ENCODE measurements at places on chromosomes 2 and 18. TPM values are rescaled to one million over a fixed set of nuclear protein-coding genes. Genes with fewer than 3 reads are reported as not detected.

DNA sequence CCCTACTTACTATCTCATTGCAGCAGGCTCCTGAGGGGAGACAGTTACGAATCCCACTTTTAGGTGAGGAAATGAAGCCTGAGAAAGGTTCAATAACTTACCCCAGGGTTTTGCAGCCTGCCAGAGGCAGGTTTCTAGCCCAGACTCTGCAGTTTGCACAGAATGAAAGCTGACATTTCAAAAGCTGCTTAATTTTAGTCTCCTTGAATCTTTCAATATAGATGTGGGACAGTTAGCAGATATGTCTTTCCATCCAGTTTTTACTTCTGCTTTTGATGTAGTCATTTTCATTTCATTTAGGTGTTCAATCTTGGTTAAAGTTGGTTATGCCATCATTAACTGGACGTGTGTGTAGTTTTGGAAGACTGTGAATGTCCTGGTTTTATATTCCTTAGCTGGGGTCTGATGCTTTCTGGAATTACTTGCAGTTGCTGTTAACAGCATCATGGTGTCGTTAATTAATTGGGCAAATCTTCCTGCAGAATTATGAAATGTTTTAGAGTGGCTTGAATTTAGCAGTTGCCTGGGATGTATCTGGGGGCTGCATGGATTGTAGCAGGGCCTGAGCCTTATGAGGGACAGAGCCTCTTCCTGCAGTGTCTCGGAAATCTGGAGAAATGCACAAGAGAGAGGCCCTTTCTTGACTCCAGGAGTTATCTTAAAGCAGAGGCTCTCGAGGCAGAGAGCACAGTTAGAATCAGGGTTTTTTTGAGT lies 100.8 kb downstream of the ZNF532 start:
- no peak for DNase-seq

GRCh38 chr18:389658-390357 lies 110.7 kb downstream of the COLEC12 start:
- no peak for DNase-seq

GRCh38 chr2:66576561-66577320 lies 141.8 kb downstream of the MEIS1 start:
- peak; percentile 67 for DNase-seq

DNA sequence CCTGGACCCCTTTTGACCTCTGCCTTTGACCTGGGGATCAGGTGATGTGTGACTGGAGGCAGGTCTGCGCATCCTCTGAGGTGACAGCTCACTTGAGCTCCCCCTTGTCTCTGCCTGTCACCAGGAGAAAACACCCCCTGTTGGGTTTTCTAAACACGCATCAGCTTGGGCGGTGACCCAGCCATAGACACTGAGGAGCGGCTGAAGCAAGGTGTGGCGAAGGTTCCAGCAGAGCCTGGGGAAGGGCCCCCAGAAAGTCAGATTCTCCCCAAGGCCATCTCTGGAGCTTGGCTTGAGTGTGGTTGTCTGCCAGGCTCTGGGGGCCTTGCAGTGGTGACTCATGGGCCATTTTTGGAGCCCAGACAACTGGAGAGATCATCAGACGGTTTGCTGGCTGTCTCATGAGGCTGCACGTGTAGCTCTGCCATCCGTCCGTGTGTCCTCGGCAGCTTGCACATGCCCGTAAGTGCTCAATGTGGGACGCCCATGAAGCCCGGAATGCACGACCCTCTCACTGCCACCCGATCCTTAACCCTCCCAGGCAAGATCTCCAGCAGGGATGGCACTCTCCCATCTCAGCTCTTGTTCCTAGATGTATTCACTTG lies 29.4 kb downstream of the SIX3 start:
- DNase-seq, result no peak

DNA sequence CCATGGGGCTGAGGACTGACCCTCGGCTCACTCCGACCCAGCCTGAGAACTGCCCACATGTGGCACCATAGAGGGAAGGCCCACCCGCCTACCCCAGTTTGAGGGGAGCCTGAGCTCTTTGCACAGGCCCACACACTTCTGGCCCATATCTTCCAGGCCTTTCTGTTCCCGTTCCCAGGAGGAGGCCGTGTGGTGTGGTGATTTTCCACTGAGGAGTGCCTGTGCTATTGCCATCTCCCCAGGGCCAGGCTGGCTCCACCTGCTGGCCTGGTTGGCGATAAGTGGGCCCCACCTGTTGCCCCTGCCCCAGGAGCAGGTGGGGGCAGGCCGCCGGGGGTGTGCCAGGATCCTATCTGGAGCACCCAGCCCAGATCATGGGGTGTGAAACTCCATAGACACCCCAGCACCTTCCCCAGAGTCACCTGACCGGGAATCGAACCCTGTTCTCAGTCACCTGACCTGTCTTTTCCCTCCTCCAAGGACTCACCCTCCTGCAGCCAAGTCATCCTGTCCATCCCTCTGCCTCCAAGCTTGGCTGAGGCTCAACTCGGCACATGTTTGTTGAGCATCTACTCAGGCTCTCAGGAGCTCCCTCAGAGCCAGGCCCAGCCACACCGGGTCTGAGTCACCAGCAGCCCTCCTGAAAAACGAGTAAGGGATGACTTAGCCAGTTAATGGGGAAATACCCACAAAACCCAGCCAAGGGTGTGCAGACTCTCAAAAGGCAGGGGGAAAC lies 120.1 kb downstream of the CYP26B1 start:
- DNase-seq, result no peak

DNA sequence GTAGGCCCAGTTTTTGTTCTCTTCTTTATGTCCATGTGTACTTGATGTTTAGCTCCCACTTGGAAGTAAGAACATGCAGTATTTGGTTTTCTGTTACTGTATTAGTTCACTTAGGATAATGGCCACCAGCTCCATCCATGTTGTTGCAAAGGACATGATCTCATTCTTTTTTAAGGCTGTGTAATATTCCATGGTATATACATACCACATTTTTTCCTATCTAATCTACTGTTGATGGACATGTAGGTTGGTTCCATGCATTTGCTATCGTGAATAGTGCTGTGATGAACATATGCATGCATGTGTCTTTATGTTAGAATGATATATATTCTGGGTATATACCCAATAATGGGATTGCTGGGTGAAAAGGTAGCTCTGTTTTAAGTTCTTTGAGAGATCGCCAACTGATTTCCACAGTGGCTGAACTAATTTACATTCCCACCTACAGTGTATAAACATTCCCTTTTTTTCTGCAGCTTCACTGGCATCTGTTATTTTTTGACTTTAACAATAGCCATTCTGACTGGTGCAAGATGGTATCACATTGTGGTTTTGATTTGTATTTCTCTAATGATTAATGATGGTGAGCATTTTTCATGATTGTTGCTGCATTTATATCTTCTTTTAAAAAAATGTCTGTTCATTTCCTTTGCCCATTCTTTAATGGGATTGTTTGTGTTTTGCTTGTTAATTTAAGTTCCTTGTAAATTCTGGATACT lies 22.9 kb downstream of the LTBP1 start:
- no peak for DNase-seq

DNA sequence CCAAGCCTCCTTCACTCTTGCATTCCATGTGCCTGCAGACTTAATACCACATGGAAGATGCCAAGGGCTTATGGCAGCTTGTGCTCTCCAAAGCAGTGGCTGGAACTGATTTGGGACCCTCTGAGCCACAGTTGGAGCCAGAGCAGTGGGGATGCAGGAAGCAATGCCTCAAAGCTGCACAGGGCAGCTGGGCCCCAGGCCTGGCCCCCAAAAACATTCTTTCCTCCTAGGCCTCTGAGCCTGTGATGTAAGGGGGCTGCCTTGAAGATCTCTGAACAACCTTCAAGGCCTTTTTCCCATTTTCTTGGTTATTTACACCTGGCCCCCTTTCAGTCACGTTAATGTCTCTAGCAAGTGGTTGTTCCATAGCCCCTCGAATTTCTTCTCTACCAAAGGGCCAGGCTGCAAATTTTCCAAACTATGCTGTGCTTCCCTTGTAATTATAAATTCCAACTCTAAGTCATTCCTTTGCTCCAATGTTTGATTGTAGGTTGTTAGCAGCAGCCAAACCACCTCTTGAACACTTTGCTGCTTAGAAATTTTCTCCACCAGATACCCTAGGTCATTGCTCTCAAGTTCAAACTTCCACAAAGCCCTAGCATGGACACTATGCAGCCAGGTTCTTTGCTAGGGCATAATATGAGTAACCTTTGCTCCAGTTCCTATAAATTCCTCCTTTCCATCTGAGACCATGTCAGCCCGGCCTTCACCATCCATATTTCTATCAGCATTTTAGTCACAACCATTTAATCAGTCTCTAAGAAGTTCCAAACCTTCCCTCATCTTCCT lies 245.0 kb upstream of the RBBP8 start:
- no peak for DNase-seq

DNA sequence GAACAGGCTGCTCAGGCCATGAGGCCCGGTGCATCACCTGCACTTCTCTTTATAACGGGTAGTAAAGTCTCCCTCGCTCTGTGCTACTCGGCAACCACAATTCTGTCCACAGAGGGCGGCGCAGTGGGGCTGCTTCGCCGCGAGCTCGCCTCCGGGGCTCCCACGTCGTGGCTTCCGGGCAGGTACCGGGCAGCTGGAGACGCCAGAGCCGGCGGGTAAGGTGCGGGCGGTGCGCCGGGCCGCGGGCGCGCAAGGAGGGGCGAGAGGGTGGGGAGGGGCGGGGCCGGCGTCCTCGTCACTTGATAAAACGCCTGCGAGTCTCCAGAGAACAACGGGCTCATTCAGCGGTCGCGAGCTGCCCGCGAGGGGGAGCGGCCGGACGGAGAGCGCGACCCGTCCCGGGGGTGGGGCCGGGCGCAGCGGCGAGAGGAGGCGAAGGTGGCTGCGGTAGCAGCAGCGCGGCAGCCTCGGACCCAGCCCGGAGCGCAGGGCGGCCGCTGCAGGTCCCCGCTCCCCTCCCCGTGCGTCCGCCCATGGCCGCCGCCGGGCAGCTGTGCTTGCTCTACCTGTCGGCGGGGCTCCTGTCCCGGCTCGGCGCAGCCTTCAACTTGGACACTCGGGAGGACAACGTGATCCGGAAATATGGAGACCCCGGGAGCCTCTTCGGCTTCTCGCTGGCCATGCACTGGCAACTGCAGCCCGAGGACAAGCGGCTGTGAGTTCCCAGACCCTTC lies at the start of gene ITGA6:
ITGA6 (plus strand) TSS at position 331 of the 734 bp plus-strand sequence.
- DNase-seq, result peak; percentile 53

DNA sequence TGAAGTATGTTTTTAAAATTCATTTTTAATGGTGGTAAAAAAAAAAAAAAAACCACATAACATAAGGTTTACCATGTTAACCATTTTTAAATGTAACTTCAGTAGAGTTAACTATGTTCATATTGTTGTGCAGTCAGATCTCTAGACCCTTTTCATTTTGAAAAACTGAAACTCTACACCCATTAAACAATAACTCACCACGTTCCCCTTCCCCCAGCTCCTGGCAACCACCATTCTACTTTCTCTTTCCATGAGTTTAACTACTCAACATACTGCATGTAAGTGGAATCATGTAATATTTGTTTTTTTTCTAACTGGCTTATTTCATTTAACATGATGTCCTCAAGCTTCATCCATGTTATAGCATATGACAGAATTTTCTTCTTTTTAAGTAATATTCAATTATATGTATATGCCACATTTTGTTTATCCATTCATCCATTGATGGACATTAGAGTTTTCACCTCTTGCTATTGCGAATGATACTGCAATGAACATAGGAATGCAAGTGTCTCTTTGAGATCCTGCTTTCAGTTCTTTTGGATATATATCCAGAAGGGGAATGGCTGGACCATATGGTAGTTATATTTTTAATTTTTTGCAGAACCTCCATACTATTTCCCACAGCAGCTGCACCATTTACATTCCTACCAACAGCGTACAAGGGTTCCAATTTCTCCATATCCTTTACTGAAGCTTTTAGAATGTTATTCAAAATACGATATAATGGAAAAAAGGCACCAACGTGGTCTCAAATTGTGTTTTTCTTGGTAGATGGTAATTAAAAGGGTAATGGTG lies 91.0 kb downstream of the SPTBN1 start:
- DNase-seq, result no peak

GRCh38 chr2:152242787-152243472 lies 67.4 kb upstream of the STAM2 start:
- DNase-seq, result no peak

DNA sequence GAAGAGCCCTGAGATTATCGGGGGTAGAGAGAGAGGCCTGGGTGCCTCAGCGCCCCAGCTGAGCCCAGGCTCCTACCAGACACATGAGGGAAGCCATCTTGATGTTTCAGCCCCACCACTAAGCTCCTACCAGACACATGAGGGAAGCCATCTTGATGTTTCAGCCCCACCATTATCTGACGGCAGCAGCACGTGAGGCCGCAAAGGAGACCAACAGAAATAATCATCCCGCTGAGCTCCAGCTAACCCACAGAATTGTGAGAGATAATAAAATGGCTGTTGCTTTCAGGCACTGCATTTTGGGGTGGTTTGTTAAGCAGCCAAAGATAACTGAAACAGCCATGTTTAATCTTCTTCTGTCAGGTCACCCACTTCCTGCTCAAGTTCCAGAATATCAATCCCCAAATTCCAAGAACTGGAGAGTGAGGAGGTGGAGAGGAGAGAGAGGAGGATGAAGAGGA lies 29.3 kb upstream of the SOS1 start:
- DNase-seq, result no peak

- no peak for DNase-seq
These were observed 123.4 kb upstream of the CDH20 start for GRCh38 chr18:61209801-61210200.

DNA sequence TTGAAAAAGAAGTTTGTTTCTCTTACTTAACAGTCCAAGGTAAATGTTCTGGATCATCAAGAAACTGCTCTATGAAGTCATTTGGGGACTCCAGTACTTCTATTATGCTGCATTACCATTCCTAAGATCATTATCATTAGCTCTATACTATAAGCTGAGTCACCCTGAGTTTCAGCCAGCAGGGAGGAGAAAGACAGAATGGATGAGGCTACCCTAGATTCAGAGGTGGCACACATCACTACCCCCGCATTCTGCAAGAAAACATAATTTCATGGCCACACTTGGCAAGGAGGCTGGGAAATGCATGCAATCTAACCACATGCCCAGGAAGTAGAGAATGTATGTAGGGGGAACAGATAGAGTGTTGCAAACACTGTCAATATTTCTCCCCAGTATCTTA lies 16.6 kb upstream of the LNPK start:
- no peak for DNase-seq

GRCh38 chr2:139721411-139721995 lies 941.3 kb upstream of the NXPH2 start:
- no peak for DNase-seq

- DNase-seq, result no peak
These were observed 238.2 kb upstream of the SOX11 start for GRCh38 chr2:5454051-5454390.

- DNase-seq, result no peak
These were observed 147.7 kb downstream of the KLHL29 start for GRCh38 chr2:23532391-23533337.

GRCh38 chr2:85390941-85391669 lies 19.1 kb downstream of the CAPG start:
- DNase-seq, result peak; percentile 70

The SCN9A gene
- 1.1 TPM for polyA plus RNA-seq

The FAM98A gene
- 16.0 TPM for polyA plus RNA-seq

The EIF5B gene
- 40.7 TPM for polyA plus RNA-seq

The CCBE1 gene
- polyA plus RNA-seq, result 11.6 TPM

The ATP6V1C2 gene
- polyA plus RNA-seq, result 1.8 TPM

The CDKL4 gene
- polyA plus RNA-seq, result 0.72 TPM

The CCDC88A gene
- polyA plus RNA-seq, result 20.9 TPM

Measured in adrenal gland (tissue), 19 donors.